SK-MEL-5 (cell line): ENCODE measurements at places on chromosomes 13 and 19. TPM values are rescaled to one million over a fixed set of nuclear protein-coding genes. Genes with fewer than 3 reads are reported as not detected.

- no peak for DNase-seq
Observed at GRCh38 chr13:94057618-94058186, 421.8 kb downstream of the DCT start.

DNA sequence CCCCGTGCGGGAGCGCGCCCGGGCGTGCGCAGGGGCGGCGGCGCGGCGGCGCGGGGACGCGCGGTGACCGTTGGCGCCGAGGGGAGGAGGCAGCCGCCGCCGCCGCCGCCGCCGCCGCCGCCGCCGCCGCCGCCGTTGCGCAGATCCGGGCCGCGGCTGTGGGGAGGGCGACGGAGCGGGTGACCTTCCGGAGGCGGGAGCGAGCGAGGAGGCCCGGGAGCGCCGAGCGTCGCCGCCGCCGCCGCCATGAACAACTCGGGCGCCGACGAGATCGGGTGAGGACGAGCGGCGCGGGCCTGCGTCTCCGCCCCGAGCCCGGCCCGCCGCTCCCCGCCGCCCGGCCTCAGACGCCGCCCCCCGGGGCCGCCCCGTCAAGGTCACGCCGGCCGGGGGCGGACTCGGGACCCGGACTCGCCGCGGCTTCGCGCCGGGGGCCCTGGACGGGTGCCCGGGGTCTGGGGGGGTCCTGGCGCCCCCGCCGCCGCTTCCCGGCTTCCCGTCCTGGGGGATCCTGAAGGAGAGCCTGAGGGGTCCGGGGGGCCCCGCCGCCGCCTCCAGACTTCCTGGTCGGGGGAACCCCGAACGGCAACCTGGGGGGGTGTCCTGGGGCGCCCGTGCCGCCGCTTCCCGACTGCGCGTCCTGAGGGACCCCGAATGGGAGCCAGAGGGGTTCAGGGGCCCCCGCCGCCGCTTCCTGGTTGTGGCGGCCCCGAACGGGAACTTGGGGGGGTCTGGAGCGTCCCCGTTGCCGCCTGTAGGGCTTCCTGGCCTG is at the start of gene DAZAP1:
DAZAP1 (plus strand) TSS at position 59 of the 772 bp plus-strand sequence; CDS start at position 247, 188 bp downstream.
- DNase-seq, result no peak

- no peak for DNase-seq
Observed at GRCh38 chr13:50594276-50595051, 249.0 kb downstream of the DLEU7 start.

- no peak for DNase-seq
Observed at GRCh38 chr19:37413313-37414084, 42.6 kb downstream of the ZNF527 start.

- no peak for DNase-seq
Observed at GRCh38 chr13:110542169-110542796, 19.2 kb downstream of the RAB20 start.

GRCh38 chr13:69809152-69809551 is 298.5 kb upstream of the ATXN8OS start:
- no peak for DNase-seq

- DNase-seq, result no peak
Observed at GRCh38 chr19:41245843-41246242, 18.3 kb upstream of the HNRNPUL1 start.

- no peak for DNase-seq
Observed at GRCh38 chr13:111572956-111573761, 252.7 kb downstream of the TEX29 start.

DNA sequence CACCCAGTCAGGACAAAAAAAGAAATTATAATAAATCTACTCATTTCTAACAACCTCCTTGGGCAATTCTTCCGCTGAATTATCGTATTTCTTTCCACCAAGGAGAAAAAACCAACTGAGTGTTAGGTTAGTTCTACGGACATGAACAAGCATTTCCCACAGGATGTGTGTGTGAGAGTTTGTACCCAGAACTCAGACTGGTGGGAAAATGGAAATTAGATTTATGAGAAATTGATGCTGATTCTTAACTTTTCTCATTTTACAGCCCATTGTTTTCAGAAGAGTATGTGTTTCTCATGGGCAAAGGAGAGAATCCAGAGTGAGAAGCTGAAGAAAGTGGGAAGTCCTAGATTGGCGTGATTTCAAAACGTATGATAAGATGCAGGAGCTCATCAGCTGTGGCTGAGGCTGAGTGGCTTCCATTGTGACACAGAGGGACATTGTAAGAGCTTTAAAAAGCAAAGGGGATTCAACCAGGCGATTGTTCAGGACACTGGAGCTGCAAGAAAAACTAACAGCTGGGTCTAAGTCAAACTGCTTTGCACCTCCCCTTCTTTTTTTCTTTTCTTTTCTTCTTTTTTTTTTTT is 184.7 kb upstream of the ARGLU1 start:
- no peak for DNase-seq

DNA sequence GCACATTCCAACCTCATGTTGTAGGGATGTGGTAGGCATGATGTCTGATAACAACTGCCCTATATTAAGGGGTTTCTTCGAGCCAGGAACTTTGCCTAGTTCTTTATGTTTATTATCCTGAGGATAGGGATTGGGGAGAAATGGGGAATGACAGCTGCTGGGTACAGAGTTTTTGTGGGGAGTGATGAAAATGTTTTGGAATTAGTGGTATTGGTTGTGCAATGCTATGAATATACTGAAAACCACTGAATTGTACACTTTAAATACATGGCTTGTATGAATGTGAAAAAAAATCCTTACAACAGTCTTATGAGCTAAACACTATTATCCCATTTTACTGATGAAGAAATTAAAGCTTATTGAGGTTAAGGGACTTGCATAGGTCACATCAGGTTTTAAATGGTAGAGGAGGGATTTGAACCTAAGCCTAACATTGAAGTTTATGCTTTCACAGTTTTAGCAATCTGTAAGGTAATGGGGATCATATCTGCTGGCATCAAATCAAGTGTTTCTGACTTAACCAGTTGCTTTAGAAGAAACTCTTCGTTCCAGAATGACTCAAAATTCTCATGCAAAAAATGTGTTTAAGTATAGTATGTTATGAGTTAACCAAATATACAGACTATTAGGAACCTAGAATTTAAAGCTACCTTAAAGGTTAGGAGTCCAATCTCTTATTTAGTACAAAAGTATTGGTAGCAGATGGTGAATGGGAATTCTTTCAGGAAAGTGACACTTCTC is 61.4 kb downstream of the ERCC5 start:
- DNase-seq, result no peak

DNA sequence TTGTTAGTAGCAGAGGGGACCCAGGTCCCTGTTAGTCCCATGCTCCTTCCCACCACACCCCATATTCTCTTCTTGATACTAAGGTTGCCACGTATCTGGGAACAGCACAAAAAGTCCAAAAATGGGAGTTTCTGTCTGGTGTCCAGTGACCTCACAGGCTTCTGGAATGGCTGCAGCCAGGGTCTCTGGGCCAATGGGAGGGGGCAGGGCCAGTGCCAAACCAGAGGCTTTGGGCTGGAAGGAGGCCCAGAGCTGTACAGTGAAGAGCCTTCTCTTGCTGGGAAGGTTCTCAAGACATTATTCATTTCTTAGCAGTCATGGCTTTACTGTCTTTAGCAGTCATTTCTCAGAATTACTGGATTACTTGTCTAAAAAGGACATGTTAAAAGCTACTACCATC is 119.2 kb downstream of the FRY start:
- no peak for DNase-seq

DNA sequence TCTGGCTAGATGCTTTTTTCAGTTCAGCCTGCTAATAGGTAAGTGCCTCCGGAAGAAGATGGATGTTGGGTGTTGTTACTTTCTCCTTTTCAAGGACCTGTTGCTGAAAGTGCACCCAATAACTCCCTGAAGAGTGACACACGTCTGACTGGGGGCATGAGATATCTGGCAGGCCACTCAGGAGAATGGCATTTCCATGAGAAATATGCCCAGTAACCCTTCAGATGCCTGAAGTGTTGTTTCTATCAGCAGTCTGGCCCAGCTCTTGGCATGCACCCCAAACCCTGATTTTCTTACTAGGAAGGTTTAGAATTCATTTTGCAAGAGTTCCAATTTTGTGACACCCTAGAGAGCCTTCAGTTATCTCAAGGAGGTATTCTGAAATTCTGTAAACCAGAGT is 71.5 kb downstream of the ARHGAP35 start:
- no peak for DNase-seq

DNA sequence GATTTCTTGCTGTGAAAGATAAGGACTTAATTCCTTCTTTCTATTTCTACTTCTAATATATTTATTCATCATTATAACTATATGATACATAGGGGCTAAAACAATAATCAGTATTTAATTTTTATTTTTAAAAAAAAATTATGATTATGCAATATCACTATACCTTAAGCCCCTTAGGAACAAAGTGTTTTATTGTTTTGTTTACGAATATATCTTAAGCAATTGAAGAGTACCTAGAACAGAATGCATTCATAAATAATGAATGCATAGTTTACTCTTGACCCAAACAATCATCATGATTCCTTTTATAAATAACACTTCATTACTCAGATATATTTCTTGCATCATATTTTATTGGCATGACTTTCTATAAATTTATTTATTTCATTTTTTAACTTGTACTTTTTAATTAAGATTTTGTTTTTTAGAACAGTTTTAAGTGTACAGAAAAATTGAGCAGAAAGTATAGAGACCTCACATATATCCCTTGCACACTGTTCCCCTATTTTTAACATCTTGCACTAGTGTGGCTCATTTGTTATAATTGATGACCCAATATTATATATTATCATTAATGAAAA is 339.9 kb upstream of the SPRY2 start:
- DNase-seq, result no peak

DNA sequence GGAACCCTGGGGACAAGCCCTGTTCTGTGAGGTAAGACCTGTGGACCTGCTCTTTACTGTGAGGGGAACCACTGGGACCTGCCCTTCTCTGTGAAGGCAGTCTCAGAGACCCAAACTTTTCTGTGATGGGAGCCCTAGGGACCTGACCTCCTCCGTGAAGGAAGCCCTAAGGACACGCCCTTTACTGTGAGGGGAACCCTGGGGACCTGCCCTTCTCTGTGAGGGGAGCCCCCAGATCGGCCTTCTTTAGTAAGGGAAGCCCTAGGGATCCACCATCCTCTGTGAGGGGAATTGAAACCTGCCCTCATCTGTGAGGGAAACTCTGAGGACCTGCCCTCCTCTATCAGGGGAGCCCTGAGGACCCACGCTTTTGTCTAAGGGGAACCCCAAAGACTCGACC is 343.5 kb downstream of the UQCRFS1 start:
- DNase-seq, result no peak

GRCh38 chr19:1796395-1797142 is 15.5 kb downstream of the ATP8B3 start:
- DNase-seq, result no peak

DNA sequence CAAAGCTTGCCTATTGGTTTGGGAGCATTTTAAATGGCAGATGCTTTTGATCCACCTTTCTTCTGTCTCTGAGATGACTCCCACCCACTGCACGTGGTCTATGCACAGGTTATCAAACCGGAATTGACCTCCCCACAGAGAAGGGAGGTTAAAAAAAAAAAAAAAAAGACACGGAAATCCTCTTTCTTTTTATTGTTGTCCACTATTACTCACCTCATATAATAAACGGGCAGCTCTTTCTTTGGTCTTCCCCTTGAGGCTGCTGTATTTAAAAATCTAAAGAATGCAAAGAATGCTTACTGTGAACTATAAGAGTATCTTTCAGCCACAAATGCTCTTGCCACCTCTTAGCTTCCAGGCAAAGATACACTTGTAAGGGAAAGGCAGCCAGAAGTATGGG is 329.7 kb downstream of the NDFIP2 start:
- peak; percentile 39 for DNase-seq

DNA sequence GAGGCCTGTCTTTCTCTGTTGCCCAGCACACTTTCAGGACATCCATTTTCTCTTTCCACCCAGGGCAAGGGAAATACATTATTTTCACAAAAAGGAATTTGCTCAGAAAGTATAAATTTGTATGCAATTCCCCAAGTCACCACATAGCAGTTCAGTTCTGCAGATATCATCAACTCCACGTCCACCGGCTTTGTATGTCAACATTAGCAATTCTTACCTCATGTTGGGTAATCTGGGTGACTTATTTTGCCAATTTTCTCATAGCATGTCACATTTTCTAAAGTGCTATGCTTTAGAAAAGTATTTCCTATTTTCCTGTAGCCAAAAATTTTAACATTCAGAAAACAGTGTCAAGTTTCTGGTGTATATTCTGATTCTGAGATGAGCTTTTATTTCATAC is 501.8 kb downstream of the EFNB2 start:
- peak; percentile 6 for DNase-seq

- no peak for DNase-seq
Observed at GRCh38 chr19:45156011-45156630, 4.7 kb downstream of the NKPD1 start.

GRCh38 chr13:64239372-64239771 is 2823.7 kb upstream of the PCDH20 start:
- no peak for DNase-seq

DNA sequence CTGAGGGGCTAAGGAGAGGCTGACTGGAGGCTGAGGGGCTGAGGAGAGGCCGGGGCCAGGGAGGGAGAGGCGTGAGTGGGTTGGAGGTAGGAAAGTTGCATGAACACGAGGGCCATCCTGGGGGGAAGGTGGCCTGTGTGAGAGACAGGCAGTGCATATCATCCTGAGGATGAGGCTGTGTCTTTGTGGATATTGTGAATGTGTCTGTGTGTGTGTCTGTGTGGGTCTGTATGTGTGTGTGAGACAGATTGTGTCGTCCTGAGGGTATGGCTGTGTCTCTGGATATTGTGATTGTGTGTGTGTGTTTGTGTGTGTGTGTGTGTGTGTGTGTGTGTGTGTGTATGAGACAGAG is 422 bp downstream of the ZNF71 start:
- no peak for DNase-seq

DNA sequence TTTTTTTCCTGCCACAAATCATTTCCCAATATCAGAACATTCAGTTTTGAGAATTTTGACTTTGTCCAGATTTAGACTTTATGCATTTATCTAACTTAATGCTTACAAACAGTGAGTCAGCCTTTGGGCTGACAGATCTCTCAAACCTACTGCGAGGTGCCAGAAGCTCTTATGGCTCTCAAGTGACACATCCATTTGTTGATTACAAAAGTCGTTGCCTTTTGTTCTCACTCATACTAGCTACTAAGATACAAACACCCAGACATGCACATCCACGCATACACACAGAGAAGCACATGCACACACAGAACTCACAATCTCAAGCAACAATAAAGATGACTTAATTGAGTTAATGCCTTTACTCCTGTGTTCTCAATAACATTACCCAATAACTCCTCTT is 1147.5 kb downstream of the DIAPH3 start:
- no peak for DNase-seq

DNA sequence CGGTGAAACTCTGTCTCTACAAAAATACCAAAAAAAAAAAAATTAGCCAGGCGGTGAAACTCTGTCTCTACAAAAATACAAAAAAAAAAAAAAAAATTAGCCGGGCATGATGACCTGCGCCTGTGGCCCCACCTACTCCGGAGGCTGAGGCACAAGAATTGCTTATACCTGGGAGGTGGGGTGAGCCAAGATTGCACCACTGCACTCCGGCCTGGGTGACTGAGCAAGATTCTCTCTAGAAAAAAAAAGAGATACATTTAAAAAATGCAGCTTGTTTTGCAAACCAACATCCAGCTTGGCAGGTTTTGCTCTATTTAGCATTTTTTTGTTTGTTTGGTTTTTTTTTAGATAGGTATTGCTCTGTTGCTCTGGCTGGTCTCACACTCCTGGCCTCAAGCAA is 6.7 kb upstream of the PGPEP1 start:
- no peak for DNase-seq

The ATP4B gene
- total RNA-seq, result not detected in 2 replicates

The SHKBP1 gene
- total RNA-seq, result 17.6 and 21.2 TPM in 2 replicates

The BRCA2 gene
- 11.4 and 17.7 TPM in 2 replicates for total RNA-seq

The GRK1 gene
- not detected in 2 replicates for total RNA-seq
